ENCODE measurements at places on chromosomes 5 and 9.

DNA sequence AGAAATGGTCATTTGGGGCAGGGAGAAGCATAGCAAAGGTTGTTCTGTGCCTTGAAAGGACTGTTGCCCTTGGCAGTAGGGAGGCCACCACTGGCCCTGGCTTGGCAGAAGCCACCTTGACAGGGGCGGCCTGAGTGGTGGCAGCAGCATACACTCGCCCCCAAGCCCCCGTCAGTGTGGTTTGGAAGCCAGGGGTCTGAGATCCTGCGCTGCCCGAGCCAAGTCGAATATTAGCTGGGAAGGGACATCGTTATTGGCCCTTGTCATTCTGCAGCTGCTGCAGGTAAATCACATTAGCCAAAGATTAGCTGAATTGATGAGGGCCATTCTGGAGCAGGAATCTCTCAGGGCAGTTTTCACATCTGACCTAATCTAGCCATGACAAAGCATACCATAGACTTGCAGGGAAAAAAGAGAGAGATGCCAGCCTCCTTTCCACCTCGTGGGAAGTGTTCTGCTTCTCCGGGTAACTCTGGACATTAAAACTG lies 9.0 kb downstream of the OLFM1 start:
- DNase-seq: no peak

DNA sequence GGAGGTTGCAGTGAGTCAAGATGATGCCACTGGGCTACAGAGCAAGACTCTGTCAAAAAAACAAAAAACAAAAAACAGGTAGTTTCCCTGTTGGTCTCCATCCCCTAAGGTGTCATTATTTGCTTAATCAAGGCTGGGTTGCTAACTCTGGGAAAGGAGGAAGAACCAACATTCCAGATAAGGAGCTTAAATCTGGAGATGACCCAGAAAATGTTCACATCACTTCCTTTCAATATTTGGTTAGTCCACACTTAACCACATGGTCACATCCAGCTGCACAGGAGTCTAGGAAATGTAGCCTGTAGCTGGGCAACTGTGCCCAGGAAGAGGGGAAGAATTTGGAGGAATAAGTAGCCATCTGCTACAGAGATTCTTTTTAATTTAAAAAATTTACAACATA lies 25.9 kb upstream of the MEGF9 start:
- DNase-seq: no peak

DNA sequence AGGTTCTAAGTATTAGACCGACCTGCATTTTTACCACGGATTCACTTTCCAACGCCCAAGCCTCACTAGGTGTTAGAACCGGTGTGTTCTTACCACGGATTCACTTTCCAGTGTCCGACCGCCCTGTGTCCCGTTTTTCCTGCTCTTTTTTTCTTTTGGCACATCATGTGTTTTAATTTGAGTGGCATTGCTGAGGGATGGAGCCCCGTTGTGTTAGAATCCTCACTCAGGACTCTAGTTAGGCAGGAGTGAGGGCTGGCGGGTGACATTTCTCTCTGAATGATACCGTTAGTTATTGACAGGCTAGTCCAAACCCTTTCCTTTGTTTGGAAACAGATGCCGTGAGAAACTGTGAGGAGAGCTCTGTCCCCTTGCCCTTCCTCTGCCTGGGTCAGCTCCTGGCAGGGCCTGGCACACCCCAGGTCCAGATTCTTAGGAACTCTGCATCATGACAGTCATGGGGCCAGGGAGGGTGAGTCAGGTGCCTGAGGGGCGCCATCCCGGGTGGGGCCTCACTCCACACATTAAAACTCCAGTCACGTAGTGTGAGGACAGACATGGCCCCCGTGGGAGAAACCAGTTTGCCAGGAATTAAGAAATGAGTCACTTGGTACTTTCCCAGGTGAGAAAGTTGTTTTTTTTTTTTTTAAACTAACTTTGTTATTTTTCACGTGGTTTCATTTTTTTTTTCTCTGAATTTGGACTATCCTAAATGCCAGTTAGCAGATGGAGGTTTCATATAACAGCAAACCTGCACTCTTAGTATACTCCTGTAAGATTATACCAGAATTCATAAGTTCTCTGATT lies 15.8 kb downstream of the EXOC3 start:
- DNase-seq: peak; percentile 25

DNA sequence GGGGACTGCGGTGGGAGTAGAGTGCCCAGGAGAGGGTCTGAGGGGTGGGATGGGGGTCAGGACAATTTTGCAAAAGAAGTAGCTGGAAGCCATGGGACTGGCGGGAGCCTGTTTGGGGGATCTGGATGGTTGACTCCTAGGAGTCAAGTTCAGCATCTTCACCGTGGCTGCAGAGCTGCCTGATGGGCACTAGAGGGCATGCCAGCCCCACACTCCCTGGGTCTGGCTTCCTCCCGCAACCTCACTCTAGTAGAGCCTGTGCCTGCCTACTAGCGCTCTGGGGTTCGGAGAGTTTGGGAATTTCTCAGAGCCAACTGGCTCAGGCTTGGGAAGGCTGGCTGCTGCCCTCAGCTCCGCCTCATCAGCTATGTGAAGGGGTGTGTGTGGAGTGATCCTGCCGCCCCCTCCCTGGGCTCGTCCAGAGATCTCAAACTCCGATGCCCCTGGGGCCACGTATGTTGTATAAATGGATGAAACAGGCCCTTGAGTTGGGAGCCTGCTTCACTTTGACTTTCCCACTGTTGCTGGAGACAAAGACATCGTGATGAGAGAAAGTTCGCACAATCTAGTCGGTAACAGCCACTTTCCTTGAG lies 10.8 kb downstream of the TSPAN17 start:
- DNase-seq: peak; percentile 82

DNA sequence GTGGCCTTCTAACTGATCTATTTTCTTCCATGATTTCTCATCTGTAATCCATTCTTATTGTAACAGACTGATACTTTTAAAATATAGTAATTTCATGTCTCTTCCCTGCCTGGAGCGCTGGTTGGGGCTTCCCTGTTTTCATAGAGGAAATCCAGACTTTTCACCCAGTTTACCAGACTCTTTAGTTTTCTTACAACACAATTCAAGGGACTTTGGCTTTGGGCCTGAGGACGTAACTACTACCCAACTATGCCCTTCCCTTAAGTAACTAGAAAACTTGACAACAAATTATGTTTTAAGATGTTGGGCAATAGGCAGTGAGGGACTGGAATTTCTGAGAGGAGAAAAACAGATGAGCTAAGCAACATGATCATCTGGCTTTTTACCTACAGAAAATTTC lies 289.6 kb downstream of the FGF10 start:
- DNase-seq: no peak

- no peak for DNase-seq
Observed at GRCh38 chr9:129291041-129291501, 113.0 kb upstream of the IER5L start.

DNA sequence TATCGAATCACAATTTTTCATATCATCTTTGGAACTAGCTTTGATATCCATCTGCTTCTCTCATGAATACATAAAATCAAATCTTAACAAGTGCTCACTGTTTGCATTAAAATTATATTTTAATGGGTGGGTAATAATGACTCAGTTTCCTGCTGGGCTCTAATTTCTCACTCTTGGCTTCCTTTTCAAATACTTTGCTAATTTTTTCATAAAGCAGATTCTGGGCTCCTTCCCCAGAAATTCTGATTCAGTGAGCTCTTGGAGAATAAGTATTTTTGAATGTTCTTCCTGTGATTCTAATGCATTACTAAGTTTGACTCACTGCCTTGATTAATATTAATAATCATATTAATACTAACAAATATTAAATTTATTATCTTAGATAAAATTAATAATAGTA lies 48.9 kb downstream of the YIPF5 start:
- DNase-seq: no peak

- DNase-seq: no peak
Observed at GRCh38 chr9:121226175-121226574, 24.5 kb upstream of the RAB14 start.

DNA sequence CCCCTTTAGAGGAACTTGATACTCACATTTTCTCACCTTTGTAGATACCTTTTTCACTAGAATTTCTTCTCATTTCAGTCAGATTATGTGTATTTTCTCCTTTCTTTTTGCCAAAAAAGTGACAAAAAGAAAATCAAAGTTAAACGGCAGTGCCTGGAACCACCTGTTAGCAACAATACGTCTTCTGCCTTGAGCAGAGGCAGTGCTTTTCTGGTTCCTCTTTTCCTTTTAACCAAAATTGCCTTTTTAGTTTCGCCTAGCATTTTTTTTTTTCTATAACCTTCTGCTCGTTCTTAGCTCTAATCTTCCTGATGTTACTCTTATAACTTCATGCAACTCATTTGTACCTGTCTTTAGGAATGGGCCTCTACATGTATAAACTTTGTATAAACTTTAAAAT lies 26.1 kb downstream of the SMIM32 start:
- no peak for DNase-seq

DNA sequence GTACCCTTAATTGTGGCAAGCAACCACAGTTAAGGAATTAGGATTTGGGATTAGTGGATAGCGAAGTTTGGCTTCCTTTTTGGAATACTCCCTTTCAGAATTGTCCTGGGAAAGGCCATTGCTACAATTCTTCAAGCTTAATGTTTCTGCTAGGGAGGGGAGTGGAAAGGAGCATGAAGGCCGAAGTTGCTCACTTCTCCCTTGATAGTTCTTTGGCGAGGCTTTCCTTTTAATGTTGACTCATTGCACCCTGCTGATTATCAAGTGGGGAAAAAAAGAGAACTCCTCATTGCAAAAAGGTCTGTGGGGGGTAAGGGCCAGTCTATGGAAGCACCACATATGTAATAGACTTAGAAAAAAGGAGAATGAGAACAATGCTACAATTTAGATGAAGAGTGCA lies 30.7 kb downstream of the GRIN3A start:
- no peak for DNase-seq

GRCh38 chr5:134136771-134137170 lies 22.3 kb downstream of the TCF7 start:
- no peak for DNase-seq

- no peak for DNase-seq
Observed at GRCh38 chr5:34500236-34500847, 155.8 kb upstream of the RAI14 start.

GRCh38 chr9:91047993-91048607 lies 246.5 kb downstream of the SYK start:
- no peak for DNase-seq

- no peak for DNase-seq
Observed at GRCh38 chr9:13862654-13863053, 451.3 kb downstream of the NFIB start.
